Amniotic stem cell (primary cell): ENCODE measurements at places on chromosomes 16 and 17.

- DNase-seq = no peak
These were observed 542.4 kb upstream of the C16orf82 start for GRCh38 chr16:26524281-26524680.

DNA sequence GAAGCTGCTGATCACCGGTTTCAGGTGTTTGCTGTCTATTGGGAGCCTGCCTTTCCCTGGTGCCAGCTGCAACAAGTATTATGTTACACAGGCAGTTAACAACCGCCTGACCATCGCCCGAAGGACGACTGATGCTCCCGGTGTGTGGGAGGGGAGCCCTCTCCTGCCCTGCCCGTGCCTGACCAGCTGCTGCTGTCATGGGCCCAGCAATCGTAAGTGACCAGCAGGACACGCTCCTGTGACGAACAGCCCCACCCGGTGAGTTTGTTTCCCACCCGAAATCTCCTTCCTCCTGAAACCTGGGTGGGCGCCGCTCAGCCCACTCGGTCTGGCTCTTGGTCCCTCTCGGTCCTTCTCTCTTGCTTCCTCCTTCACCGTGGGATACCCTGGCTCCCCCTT is 17.9 kb upstream of the UBE2I start:
- no peak for DNase-seq

GRCh38 chr16:71726476-71727315 is 2.2 kb upstream of the PHLPP2 start:
- no peak for DNase-seq

- DNase-seq = no peak
These were observed 15.3 kb upstream of the NPTX1 start for GRCh38 chr17:80491478-80492342.

DNA sequence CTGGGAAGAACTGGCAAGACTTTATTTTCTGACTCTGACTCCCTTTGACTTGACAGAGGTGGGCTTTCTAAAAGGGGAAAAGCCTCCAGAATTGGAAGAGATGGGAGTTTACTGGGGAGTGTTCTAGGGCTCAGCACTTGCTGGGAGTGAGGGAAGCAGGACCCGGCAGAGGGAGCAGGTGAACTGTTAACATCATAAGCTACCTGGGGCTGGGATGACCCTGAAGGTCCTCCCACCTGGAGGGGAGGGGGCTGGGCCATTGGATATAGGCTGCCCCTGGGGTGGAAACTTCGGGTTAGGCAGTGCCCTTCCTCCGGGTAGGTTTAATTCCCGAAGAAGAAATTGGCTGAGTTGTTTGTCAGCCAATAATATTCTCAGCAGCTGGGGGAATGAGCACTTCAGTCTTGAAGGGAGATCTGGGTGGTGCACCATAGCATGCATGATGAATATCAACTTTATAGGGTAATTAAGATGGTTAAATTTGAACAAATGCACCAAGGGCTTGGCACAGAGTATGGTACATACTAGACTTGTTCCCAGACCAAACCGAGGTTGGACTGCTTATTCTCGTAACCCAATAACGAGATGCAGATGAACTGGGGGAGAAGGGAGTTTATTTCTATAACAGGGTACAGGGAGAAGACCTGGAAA is 337.0 kb downstream of the HAPSTR1 start:
- DNase-seq = no peak

DNA sequence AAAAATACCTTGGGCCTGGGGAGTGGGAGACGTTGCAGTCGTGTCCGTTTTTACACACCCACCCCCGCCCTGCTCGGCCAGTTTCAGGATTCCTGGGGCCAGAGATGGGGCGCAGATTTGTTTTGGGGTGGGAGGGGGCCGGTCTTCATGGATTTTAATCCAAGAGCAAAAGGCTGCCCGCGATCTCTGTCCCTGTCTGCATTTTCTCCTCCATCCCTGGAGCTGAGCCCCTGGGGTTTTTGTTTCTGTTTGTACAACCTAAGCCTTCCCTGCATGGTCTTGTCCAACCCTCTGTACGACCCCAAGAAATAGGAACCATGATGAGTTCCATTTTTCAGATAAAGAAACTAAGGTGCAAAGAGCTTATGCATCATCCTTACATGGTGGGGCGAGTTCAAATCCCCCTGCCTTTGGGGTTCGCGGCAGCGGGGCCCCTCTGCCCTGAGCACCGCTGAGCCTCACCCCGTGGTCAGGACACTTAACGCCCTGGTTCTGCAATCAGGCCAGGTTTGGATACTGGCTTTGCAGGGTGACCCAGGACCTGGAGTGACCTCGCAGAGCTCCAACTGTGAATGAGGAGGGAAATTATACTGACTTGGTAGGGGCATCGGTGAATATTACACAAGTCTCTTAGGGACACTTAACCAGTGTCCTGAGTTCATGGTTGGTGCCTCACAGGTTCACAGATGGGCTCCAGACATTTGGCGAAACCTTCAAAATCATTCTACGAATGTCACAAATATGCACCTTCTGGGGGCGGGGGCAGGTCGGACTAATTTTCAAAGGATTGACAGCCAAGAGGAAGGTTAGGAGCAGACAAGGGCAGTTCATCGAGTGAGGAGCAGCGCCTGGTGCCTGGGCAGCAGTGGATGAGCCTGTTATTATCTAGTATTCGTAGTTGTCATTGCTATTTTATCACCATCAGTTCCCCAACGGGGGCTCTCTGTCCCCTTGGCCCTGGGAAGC is 4.1 kb upstream of the FOXF1 start:
- DNase-seq = no peak

- DNase-seq = no peak
These were observed 6.2 kb upstream of the ACTG1 start for GRCh38 chr17:81518785-81519283.

GRCh38 chr17:40563220-40564052 is 1.8 kb downstream of the CCR7 start:
- no peak for DNase-seq

- DNase-seq = no peak
These were observed 3.7 kb downstream of the HPR start for GRCh38 chr16:72066747-72067146.

DNA sequence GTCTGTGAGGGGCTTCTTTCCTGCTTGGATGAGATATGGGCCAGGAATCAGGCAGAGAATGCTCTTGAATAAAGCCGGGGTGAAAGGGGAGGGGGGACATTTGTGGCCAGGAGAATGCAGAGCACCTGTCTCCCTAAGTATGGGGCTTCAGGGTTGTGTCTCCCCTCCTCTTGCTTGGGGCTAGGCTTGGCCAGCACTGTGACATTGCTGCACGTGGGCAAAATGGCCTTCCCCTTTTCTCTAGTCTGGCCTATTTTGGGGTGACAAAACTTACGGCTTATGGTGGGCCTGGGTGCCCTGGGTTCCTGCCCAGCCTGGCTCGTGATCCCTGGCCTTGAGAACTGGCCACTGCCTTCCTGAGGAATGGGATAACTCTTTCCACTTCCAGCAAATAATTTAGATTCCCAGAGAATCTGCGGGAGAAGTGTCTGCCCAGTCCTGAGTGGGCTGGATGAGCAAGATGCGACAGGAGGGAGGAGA is 5.6 kb downstream of the NFE2L1 start:
- DNase-seq = no peak

GRCh38 chr17:27539152-27539551 is 82.9 kb downstream of the KSR1 start:
- no peak for DNase-seq

GRCh38 chr16:82584553-82585152 is 42.1 kb upstream of the CDH13 start:
- no peak for DNase-seq

GRCh38 chr17:21027031-21027430 is 15.8 kb downstream of the USP22 start:
- DNase-seq = no peak

DNA sequence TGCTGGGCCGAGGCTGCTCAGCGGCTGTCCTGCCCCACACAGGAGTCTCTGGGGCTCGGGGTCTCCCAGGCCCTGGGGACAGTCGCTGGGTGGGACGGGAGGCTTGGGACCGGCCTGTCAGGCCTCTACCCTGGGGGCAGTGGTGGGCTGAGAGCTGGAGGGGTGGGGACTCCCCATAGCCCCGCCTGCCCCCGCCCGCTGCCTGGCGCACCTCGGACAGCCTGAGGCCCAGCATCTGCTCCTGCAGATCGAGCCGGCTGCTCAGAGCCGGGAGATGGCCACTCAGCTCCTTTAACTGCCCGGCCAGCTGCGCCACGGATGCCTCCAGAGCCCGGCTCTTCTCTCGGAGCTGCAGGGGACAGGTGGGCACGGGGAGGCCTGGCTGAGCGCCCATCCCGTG is 6.7 kb downstream of the PERCC1 start:
- DNase-seq = no peak

DNA sequence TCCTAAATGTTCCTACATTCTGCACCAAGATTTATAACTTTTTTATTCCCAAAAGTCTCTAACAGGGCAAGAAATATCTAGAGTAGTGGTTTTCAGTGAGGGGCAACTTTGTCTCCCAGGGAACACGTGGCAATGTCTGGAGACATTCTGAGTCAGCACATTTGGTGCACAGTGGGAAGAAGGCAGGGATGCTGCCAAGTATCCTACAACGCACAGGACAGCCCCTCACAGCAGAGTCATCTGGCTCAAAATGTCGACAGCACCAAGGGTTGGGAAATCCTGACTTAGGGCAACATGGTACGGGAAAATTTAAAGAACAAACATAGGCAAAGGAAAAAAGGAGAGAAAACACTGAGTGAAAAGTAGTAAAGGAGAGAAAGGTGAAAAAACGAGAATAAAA is 61.8 kb downstream of the SMG6 start:
- no peak for DNase-seq

DNA sequence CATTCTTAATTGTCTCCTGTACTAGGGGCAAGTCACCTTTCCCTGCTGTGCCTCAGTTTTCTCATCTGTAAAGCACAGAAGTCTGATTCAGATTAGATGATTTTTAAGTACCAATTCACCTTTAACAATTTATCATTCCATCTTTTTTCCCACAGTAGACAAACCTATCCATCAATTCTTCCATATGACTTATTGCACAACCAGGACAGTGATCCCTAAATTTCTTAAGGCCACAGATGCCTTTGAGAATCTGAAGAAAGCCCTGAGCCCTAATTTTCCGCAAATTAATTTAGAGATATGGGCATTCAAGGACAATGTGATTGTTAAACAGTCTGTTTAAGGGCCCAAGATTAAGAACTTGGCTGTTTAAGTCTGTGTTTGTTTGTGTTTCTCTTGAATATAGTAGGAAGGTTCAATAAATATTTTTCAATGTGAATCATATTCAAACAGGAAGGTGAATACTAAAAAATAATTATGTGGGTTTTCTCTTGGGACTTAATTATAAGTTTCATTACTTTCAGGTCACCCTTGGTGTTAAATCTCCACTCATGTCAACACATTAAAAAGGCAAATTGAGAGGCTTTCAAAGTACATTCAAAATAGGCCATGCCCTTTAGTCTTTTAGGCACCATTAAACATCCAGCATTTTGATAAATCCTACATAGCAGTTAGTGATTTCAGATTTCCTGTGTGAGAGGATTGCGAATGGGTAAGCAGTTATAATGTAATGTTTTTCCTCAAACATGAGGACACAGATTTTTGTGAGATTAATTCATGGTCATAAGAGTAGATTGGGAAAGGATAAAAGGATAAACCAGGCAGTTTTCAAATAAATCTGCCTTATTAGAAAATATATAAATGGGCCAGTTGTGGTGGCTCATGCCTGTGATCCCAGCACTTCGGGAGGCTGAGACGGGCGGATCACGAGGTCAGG is 34.9 kb upstream of the MMD start:
- DNase-seq = no peak

GRCh38 chr17:50283246-50283645 is 9.0 kb downstream of the TMEM92 start:
- DNase-seq = no peak

DNA sequence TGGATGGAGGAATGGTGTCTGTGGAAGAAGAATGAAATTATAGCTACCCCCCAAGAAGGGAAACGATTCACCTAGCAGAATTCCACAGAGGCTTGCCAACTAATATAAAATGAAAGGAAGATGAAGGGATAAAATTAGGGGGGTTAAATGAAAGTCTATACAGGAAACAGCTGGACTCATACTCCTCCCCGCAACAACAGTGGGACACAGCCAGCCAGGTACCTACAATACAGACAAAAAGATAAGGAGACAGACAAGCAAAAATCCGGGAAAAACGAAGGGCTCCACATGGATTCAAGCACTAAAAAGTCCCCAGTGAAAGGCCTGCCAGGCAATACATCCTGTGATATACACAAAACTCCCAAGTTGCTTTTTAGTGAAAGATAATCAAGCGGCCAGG is 47.9 kb downstream of the CACNG1 start:
- DNase-seq = no peak

- DNase-seq = no peak
These were observed 447.0 kb downstream of the SHISA9 start for GRCh38 chr16:13348416-13348815.

GRCh38 chr17:21375162-21375560 is 996 bp upstream of the KCNJ12 start:
- no peak for DNase-seq

GRCh38 chr16:72425571-72426341 is 253.8 kb upstream of the PMFBP1 start:
- DNase-seq = no peak

DNA sequence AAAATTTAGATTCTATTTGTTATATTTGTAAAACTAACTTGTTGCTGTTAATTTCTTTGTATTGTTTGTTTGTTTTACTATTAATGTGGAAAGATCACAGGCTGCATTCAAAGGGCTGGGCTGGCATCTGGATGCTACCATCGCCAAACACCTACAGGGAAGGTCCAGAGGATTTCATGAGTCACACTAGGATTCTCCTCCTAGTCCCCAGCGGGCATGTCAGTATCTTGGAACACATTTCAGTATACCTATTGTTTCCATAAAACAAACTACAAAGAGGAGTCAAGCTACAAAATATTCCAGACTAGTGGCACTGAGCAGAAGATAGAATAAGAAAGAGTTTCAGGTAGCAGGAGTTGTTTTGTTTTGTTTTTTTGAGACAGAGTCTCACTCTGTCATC is 55.3 kb downstream of the NOG start:
- DNase-seq = no peak

DNA sequence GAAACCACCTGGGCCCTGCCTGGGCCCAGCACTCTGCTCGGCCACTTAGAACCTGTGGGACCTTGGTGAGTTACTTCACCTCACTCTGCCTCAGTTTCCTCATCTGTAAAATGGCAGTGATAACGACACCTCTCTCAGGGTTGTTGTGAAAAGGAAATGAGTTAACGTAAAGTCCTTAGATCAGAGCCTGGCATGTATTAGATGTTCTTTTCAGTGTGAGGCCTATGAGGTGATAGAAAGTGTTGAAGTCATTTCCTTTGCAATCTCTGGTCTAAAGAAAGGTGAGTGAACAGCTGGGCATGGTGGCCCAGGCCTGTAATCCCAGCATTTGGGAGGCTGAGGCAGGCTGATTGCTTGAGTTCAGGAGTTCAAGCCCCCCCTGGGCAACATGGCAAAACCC is 51.7 kb upstream of the LGALS9 start:
- no peak for DNase-seq
